ENCODE measurements at places on chromosomes 5 and 9. TPM values are rescaled to one million over a fixed set of nuclear protein-coding genes. Genes with fewer than 3 reads are reported as not detected.

GRM6 gene
- polyA plus RNA-seq: 3.7 TPM

HTR4 gene
- polyA plus RNA-seq: 1.6 TPM

CCL27 gene
- polyA plus RNA-seq: 1.0 TPM

CTSV gene
- 3.2 TPM for polyA plus RNA-seq

FBLL1 gene
- 57.8 TPM for polyA plus RNA-seq

ST8SIA4 gene
- 16.8 TPM for polyA plus RNA-seq

GPX8 gene
- polyA plus RNA-seq: 14.4 TPM

- no peaks in the 10 kb centered on the region for H3K4me1 ChIP-seq
- no peak overlapping the region for H3K4me3 ChIP-seq
- DNase-seq: no peak
- H3K27ac ChIP-seq: no peak overlapping the region
- no peaks in the 10 kb centered on the region for H3K27me3 ChIP-seq
Measured at GRCh38 chr5:147567917-147568598, 58.2 kb upstream of the DPYSL3 start.

DNA sequence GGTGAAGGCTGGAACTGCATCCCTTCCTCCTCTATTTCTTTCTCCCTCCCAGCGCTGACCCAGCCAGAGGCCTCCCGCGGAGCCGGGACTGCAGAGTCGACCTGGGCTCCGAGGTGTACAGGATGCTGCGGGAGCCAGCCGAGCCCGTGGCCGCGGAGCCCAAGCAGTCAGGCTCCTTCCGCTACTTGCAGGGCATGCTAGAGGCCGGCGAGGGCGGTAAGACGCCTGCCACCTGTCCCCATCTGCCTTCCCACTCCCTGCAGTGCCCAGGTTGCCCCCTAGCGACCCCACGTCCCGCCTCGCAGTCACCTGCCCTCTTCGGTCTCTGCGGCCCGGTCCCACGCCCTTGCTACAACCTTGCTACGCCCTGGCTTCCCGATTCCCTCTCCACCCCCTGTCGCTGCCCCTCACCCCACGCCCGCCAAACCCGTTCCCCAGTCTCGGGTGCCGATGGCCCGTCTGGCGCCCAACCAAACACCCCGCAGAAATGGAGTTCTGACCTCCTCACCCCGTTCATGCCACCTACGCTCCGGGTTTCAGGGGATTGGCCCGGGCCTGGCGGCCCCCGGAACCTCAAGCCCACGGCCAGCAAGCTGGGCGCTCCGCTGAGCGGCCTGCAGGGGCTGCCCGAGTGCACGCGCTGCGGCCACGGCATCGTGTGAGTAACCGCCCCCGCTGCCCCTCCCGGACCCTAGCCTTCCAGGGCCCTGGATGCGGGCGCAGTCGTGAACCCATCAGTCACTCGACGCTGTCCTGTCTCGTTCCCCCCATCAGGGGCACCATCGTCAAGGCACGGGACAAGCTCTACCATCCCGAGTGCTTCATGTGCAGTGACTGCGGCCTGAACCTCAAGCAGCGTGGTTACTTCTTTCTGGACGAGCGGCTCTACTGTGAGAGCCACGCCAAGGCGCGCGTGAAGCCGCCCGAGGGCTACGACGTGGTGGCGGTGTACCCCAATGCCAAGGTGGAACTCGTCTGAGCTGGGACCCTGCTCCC, 14.1 kb downstream of the PDLIM4 start:
- H3K4me1 ChIP-seq: peaks cover 49% of the 10 kb centered on the region
- peaks cover 46% of the 10 kb centered on the region for H3K36me3 ChIP-seq
- no peak overlapping the region for H3K4me3 ChIP-seq
- no peak for DNase-seq

- H3K4me3 ChIP-seq: no peak overlapping the region
- no peaks in the 10 kb centered on the region for H3K4me1 ChIP-seq
- H3K27me3 ChIP-seq: no peaks in the 10 kb centered on the region
- DNase-seq: no peak
- no peaks in the 10 kb centered on the region for H3K36me3 ChIP-seq
- H3K27ac ChIP-seq: no peak overlapping the region
Measured at GRCh38 chr9:111253742-111254437, 76.1 kb downstream of the OR2K2 start.

DNA sequence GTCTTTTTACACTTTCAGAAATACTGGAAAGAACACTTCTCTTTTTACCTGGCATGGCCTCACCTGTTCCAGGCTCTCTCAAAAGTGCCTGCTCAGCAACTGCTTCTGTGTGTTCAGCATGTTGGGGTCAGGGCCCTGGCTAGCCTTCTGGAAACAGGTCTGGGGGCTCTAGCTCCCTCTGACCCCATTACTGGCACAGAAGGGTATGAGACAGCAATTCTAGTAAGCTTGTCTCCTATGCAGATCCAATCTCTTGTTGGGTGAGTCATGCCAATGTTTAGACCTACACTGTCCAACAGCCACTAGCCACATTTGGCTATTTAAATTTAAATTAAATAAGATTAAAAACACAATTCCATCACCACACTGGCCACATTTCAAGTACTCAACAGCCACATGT, 80.8 kb downstream of the MAPKAP1 start:
- no peaks in the 10 kb centered on the region for H3K27me3 ChIP-seq
- no peak overlapping the region for H3K4me3 ChIP-seq
- H3K36me3 ChIP-seq: no peaks in the 10 kb centered on the region
- H3K27ac ChIP-seq: no peak overlapping the region

- no peaks in the 10 kb centered on the region for H3K36me3 ChIP-seq
- no peak for DNase-seq
- H3K4me1 ChIP-seq: peaks cover 7% of the 10 kb centered on the region
- no peak overlapping the region for H3K4me3 ChIP-seq
Measured at GRCh38 chr5:38453921-38454320, 102.5 kb downstream of the LIFR start.

DNA sequence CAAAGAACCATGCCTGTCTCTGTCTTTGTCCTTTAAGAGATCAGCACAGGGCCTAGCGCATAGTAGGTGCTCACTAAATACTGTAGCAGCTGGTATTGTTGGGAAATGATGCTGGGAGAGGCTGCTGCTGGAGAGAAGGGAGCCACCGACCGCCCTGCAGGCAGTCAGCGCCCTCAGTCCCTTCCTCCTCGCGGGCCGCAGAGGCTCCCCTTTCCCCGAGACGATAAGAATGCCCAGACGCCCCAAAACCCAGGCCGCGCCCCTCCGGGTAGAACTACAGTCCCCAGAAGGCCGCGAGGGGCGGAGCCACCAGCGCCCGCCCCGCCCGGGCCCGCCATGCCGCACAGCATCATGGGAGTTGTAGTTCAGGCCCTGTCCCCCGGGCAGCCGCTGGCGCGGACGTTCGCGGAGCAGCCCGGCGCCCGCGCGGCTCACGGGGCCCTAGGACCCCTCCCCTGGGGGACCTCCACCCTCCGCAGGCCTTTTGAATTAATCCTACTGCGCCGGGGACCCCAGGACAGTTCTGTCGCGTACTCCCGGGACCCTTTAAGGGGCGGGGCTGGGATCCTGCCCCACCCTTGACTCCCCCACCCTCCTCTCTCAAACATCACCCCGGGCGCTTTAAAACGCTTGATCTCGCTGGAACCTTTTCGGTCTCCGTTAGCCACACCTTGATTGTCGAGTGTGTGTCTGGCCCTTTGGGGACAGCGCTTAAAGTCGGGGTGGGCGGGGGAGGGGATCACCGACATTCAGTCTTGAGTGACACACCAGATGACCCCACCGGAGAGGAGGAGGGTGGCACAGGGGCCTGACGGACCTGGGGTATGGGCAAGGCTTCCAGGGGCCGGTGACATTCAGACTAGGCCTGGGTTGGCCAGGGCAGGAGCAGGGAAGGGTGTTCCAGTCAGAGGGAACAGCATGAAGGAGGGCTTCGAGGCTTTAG, 24.8 kb upstream of the IER5L start:
- H3K4me3 ChIP-seq: peak overlapping the region; percentile 60
- H3K36me3 ChIP-seq: no peaks in the 10 kb centered on the region
- peaks cover 26% of the 10 kb centered on the region for H3K4me1 ChIP-seq
- no peaks in the 10 kb centered on the region for H3K27me3 ChIP-seq

DNA sequence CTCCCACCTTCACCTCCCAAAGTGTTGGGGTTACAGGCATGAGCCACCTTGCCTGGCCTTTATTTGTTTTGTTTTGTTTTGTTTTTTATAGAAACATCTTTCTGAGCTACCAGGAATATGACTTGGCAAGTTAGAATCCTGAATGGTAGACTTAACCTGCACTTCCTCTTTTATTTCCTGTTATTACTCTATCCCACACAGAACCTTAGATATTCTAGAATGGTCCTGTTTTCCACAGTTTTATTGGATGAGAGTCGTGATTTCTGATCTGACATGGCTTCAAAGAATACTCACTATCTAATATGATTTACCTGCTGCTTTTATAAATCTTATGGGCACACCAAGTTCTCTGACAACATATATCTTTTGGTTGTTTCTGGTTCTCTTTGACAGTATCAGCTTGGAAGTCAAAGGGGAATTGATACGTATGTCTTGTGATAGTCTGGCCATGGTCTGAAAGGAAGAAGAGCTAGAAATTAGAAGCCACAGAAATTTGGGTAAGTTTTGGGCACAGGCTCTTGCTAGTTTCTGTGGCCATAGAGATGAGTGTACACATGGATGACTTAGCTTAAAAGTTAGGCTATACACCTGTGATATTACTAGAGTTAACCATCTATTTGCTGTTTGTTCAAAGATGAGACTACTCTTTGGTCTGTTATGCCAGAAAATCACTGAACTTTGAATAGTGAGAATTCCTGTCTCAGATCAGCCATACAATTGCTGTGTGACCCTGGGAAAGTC, 4.7 kb upstream of the PANK3 start:
- peaks cover 4% of the 10 kb centered on the region for H3K4me1 ChIP-seq
- H3K27me3 ChIP-seq: no peaks in the 10 kb centered on the region
- H3K4me3 ChIP-seq: no peak overlapping the region

GRCh38 chr9:11025775-11026174, 413.0 kb upstream of the PTPRD start:
- no peaks in the 10 kb centered on the region for H3K36me3 ChIP-seq
- H3K4me3 ChIP-seq: no peak overlapping the region
- no peak overlapping the region for H3K27ac ChIP-seq
- H3K27me3 ChIP-seq: no peaks in the 10 kb centered on the region
- DNase-seq: no peak

- H3K4me3 ChIP-seq: no peak overlapping the region
- no peak for DNase-seq
- H3K27ac ChIP-seq: no peak overlapping the region
- H3K36me3 ChIP-seq: peaks cover 36% of the 10 kb centered on the region
Measured at GRCh38 chr9:98008764-98009163, 25.6 kb downstream of the ANP32B start.

Data from spinal cord (tissue), 10 donors.